ENCODE measurements at places on chromosomes 6 and 20.

- no peak for DNase-seq
These were observed 207.6 kb downstream of the OGFRL1 start for GRCh38 chr6:71496018-71496721.

- peak; percentile 29 for DNase-seq
These were observed 2.7 kb downstream of the EPB41L2 start for GRCh38 chr6:131060311-131060710.

DNA sequence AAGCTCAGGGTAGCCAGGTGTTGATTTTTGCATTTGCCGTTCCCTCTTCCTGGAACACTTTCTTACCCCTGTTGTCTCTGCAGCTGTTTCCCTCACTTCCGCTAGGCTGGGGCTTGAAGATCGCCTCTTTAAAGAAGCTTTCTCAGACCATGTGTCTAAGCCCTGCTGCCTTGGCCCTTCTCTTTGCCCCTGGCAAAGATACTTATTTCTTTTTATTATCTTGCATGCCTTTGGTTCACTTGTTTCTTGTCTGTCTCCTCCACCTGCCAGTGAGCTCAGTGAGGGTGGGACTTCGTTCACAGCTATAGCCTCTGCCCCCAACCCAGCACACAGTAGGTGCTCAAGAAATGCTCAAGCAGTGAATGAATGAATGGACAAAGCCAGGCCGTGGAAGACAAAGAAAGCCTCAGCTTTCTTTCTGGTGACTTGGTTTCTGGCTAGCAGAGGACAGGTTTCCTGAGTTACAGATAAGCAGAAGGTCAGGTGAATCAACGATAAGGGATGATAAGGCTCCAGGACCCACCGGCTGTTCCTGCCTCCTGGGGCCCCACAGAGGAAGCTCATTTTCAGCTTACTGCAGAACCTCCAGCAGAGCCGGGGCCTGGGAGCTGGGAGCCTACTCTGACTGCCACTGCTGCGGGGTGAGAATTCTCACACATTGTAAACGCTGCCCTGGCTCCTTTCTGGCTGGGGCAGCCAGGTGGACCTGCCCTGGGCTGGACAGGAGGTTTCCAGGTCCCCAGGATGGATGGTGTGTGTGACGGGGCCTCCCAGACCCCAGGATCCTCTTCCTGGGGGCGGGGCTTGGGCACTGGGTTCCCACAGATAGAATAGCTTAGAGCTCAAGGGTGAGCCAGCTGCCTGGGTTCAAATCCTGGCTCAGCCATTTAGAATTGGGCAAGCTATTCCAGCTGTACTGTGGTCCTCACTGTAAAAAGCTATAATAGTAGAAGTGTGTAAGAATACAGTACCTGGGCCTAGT lies 29.8 kb downstream of the SNAI1 start:
- no peak for DNase-seq

DNA sequence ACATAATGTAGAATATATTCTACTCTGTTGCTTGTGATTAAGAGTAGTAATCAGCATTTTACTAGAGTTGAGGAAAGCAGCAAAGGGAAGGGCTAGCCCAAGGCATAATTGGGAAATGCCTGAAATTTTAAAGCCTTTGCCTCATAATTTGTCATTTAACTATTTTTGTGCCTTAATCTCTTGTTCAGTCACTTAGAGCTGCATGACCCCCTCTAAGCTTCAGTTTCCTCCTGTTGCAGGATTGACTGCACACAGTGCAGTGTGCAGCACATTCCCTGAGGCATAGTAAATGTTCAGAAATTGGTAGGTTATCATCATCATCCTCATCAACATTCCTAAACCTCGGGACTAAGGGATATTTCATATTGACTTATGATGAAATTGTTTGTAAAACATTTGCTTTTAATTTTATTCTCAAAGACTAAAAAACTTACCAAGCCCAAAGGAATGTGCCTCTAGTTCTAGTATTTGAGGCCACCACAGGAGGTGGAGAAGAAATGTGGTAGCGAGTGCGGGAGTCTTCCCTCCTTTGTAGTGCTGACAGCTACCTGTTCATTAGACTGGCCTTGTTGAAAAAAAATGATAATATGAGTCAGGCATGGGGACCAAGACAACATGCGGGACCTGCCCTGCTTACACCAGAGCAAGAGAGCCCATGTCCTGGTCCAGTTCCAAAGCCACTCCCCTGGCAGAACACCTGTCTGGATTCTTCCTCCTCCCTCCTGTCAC lies 14.8 kb upstream of the TENT5A start:
- DNase-seq = no peak

GRCh38 chr6:75472885-75473284 lies 20.7 kb downstream of the FILIP1 start:
- no peak for DNase-seq

DNA sequence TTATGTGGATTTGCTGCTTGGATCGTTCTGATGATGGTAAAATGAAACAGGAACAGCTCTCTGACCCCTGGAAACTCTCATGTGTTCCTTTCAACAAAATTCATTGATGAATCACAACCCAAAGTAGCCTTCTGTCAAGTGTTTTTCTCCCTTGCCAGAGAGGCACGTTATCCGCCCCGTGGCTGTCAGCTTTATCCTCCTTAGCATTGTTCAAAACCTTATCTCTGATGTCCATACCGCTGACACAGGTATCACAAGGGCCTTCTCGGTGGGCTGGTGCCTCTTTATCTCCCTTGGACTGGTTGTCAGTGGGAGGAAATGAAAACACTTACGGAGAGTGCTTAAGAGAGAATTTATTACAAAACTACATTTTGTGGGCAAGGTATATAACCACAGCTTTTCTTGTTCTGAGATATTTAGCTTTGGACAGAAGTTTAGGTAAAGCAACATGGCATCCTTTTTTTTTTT lies 84.9 kb downstream of the TIAM2 start:
- peak; percentile 62 for DNase-seq

- no peak for DNase-seq
These were observed 106.5 kb upstream of the TRAF3IP2 start for GRCh38 chr6:111711984-111712752.

GRCh38 chr6:162450358-162450757 lies 277.2 kb downstream of the PRKN start:
- no peak for DNase-seq

GRCh38 chr20:12827816-12828385 lies 180.9 kb upstream of the SPTLC3 start:
- DNase-seq = no peak

DNA sequence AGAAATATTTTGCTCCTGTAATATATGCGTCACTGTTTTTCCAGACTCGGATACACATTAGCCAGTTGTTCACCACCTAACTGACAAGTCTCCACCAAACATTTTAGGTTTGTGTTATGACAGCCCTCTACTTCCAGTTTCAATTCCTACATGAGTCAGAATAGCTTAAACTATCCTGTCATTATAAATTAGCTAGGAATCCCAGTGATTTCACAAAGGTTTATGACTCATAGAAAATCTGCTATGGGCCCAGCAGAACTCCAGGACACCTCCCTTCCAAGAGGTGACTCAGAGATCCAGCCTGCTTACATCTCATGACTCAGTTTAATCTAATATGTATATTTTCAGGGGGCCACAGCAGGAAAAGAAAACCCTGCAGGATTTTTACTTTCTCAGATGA lies 17.4 kb upstream of the PLCB4 start:
- DNase-seq = no peak

- no peak for DNase-seq
These were observed 145.6 kb downstream of the DHX35 start for GRCh38 chr20:39107741-39108140.

DNA sequence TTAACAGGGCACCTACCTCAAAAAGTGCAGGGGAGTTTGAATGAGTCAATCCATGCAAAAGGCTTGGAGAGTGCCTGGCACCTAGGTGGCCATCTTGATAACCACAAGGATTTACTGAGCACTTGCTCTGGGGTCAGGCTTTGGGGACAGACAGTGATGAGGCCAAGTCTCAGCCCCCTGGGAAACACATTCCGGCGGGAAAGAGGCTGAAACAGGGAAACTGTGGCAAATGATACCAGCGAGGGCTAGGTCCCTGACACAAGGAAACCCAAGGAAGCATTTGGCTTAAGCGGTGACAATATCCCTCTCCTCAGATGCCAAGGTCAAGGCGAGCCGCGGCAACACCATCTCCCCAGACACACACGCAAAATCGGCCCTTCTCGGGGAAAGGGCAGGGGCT lies 527 bp upstream of the DOK5 start:
- peak; percentile 5 for DNase-seq

- DNase-seq = peak; percentile 27
These were observed 108.0 kb upstream of the MOCS1 start for GRCh38 chr6:40042232-40042631.

DNA sequence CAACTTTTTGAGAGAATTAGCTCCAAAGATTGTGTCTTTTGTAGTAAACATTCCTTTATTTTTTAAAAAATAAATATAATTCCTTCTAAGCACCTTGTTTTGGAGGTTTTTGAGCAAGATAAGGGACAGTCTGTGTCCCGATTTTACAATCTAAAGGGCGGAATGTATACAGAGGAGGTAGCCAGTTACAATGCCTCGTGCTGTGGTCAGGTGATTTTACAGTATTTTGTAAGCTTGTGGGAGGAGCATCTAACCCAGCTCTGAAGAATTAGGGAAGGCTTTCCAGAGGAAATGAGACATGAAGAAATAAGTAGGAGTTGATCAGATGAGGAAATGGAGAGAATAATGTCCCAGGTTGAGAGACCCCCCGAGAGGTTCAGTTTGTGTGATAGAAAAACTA lies 1.3 kb downstream of the HINT3 start:
- DNase-seq = no peak

DNA sequence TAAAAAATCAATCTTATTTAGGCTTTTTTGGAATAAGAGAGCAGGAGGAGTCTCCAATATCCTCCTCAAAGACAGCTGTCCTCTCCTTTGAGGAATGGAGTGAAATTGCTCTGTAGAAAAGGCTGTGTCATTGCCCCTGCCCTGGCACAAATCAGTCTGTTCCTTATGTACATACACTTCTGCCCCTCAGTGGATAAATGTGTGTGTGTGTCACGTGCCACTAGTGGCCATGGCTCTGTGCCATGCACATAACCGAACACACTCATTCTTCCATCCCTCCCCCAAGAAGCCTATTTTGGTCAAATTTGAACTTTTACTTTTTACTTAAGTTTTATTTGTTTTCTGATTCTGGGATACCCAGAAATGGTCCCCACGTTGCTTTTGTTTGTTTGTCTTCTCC lies 49.2 kb downstream of the ANKS1A start:
- DNase-seq = no peak

- peak; percentile 70 for DNase-seq
These were observed 1.2 kb downstream of the MTCH1 start for GRCh38 chr6:36984581-36985416.

DNA sequence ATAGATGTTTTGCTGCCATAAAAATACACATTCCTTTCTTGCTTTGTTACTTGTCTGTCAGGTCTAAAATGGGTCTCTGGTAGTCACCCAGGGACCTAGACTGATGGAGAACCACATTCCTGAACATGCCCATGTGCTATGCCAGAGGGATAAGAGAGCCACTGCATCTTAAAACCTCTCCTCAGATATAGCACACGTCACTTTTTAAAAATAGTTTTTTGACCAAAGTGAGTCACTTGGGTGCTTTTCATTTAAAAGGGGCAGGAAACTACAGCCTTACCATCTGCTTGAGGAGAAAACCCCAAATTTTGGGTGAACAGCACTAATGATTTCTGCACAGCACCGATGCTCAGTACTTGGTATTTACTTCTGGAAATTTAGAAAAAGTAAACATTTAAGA lies 197.8 kb downstream of the OGFRL1 start:
- no peak for DNase-seq

- DNase-seq = no peak
These were observed 6.7 kb upstream of the KHDC1L start for GRCh38 chr6:73231986-73232391.

GRCh38 chr20:4029505-4030467 lies 14.4 kb upstream of the RNF24 start:
- DNase-seq = no peak

- no peak for DNase-seq
These were observed 57.6 kb upstream of the LOC128125822 start for GRCh38 chr6:63514488-63515173.

DNA sequence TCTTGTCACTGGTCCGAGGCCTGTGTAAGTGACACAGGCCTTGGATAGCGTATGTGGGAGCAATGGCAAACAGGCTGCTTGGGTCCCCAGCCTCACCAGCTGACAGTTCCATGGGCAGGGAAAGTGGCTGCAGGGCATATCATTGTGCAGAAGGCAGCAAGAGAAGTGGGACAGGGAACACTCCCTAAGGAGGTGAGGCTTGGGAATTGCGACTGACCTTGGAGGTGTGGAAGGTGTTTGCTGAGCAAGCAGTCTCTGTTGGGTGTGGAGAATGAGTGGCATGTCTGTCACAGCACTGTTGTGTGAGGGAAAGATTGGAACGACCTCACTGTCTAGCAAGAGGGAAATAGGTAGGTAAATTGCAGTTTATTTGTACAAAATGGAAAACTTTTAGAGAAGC lies 16.8 kb downstream of the POFUT1 start:
- no peak for DNase-seq

DNA sequence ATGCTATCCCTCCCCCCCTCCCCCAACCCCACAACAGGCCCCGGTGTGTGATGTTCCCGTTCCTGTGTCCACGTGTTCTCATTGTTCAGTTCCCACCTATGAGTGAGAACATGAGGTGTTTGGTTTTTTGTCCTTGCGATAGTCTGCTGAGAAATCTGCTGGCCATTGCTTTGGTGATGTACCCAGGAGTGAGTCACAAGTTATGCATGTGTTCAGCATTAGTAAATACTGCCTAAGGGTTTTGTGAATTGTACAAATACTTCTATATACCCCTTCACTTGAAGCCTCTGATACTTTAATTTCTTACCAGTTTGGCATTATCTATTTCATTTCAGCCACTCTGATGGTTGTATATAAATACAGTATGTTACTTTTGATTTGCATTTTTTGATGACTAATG lies 711.3 kb upstream of the GJE1 start:
- no peak for DNase-seq

DNA sequence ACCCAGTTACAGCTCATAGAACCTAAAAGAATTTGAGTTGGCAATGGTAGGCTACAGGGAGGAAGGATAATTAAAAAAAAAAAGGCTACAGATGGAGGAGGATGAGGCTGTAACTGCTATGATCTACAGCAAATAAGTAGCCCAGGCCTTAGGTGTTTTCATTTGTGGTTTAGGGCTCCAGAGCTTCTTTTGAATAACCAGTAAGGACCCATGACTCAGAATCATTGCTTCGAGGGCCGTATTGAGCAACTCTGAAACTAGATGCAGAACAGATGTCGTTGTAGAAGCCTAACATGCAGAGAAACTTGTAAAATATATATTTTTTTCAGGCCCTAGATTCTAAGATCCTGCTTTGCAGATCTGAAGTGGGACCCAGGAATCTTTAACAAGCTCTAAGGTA lies 19.0 kb upstream of the ASIP start:
- DNase-seq = peak; percentile 76

DNA sequence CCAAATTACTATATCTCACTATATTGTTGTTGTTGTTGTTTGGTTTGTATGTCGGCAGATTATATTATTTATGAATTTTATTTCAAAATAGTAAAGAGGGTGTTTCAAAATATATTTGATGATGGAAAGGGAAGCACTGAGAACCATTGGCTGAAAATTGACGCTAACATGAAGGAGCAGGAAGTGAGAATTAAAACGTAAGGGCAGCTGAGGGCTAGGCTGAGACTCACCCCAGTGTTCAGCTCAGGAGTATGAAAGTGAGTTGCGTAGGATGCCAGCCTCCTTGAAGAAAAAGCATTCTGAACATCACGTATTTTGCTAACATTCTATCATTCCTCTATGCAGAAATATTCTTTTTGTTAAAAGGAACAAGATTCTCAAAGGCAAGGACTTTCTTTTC lies 10.7 kb upstream of the IPCEF1 start:
- DNase-seq = no peak

GRCh38 chr20:50826121-50826520 lies 31.3 kb downstream of the BCAS4 start:
- DNase-seq = no peak

- DNase-seq = no peak
These were observed 165.5 kb downstream of the BACH2 start for GRCh38 chr6:90131125-90131524.

All from activated CD4-positive, alpha-beta T cell treated with anti-CD3 and anti-CD28 coated beads, Interleukin-2, amount 50 U/mL, for 16 hours (primary cell).